Hindlimb muscle (tissue), 1 donor: ENCODE measurements at places on chromosomes 13 and 19. TPM values are rescaled to one million over a fixed set of nuclear protein-coding genes. Genes with fewer than 3 reads are reported as not detected.

DNA sequence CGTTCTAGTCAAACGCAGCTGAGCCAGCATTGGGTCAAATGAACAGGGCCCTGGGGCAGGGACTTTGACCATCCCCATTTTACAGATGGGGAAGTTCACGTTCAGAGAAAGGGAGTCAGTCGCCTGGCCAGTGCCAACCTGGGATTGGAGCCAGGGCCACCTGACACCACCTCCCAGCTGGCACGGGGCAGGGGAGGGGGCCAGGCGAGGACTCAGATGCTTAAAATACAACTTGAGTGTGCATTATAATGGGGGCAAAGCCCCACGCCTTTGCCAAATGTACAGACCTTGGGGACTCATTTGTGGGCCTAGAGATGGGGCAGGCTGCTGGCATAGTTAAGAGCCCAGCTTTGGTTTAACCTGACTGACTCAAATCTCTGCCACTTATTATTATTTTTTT, 14.6 kb downstream of the PRR12 start:
- DNase-seq = no peak

DNA sequence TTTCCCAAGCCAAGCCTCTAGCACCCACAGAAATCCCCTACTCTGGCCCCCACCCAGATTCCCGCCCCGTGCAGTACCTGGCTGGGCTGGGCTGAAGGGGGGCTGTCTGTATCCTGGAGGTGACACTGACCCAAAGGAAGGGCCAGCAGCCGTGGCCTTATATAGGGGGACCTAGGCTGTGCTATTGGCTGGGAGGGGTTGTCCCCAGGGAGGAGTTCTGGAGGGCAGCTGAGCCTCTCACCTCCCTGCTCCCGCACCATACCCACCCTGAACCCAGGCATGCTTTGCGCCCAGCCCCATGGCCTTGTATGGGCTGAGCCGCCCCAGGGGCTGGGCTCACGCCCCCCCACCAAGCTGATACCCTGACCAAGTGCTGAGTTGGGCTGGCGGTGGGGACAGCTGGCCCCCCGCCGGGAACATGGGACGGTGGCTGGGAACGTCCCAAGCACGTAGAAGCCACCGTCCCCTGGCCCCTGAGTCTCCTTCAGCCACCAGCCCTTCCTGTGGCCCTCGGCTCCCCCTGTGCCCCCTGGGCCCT, at the start of gene CKM:
CKM (minus strand) TSS at position 132 of the 538 bp plus-strand sequence. CDS start 3,162 bp downstream, outside the sequence.
- no peak for DNase-seq

GRCh38 chr19:32105527-32106310, 239.7 kb upstream of the ZNF507 start:
- no peak for DNase-seq

- DNase-seq = no peak
These were observed 837.3 kb upstream of the KLHL1 start for GRCh38 chr13:70945506-70945905.

- DNase-seq = no peak
These were observed 76.1 kb downstream of the KL start for GRCh38 chr13:33092073-33092987.

TMEM59L gene
- 3.5 TPM for polyA plus RNA-seq

ARHGEF1 gene
- 49.2 TPM for polyA plus RNA-seq
